Kidney glomerular epithelial cell (primary cell): ENCODE measurements at places on chromosomes 3 and 15.

DNA sequence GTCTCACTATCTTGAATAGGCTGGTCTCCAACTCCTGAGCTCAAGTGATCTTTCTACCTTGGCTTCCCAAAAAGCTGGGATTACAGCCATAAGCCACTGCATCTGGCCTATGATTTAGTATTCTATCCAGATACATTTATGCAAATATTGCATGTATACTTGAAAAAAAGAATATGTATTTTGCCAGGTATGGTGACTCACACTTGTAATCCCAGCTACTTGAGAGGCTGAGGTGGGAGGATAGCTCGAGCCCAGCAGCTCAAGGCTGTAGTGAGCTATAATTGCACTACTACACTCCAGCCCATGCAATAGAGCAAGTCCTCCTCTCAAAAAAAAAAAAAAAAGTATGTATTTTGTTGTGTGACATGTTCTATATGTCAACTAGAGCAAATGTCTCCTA lies 54.4 kb downstream of the SLC15A2 start:
- no peak for DNase-seq

- no peak for DNase-seq
Measured at GRCh38 chr3:66416556-66417304, 84.1 kb downstream of the LRIG1 start.

- DNase-seq = no peak
Measured at GRCh38 chr3:101725194-101725889, 928 bp downstream of the CEP97 start.

DNA sequence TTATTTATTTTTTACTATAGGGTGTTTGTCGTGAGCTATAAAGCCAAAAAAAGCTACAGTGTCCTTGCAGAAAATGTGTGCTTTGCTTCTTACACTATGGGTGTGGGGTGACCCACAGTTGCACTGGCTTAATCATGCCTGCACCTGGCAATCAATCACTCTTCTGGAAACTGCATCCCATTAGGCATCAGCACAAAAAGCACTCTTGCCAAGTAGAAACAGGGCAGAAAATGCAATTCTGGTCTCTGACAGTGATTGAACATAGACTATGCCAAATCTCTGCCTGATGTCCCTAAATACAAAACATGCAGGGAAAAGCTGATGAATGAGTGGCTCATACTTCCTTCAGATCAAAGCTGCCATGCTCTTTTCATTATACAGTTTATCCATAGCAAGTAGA lies 30.4 kb upstream of the PLAAT1 start:
- no peak for DNase-seq

DNA sequence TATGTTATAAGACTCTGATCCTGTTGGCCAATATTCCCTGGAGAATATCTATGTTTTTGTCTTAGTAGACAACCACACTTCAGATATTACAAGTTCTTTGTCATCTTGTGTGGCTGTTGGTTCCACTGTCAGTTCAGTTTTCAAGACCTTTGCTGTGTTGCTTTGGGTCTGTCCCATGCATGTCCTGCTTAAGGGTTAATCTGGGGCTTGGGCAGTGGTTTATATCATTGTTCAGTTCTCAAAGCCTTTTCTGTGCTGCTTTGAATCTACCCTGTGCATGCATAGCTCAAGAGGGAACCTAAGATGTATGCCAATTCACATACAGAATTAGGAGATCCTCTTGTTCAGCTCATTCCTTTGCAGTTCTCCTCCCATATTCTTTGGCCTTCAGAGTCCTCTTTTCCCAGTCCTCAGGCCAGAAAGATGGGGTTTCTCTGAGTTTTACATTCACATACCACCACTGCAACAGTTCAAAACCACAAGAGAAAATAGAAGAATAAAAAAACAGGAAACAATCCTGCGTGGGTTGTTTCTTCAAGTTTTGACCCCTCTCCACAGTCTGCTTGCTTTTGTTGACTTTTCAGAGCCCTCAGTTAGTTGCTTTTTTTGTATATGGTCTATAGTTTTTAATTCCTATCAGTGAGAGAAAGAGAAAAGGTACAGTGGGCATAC lies 21.6 kb downstream of the BUB1B start:
- DNase-seq = no peak

- DNase-seq = no peak
Measured at GRCh38 chr15:29183071-29183831, 86.4 kb downstream of the NSMCE3 start.

DNA sequence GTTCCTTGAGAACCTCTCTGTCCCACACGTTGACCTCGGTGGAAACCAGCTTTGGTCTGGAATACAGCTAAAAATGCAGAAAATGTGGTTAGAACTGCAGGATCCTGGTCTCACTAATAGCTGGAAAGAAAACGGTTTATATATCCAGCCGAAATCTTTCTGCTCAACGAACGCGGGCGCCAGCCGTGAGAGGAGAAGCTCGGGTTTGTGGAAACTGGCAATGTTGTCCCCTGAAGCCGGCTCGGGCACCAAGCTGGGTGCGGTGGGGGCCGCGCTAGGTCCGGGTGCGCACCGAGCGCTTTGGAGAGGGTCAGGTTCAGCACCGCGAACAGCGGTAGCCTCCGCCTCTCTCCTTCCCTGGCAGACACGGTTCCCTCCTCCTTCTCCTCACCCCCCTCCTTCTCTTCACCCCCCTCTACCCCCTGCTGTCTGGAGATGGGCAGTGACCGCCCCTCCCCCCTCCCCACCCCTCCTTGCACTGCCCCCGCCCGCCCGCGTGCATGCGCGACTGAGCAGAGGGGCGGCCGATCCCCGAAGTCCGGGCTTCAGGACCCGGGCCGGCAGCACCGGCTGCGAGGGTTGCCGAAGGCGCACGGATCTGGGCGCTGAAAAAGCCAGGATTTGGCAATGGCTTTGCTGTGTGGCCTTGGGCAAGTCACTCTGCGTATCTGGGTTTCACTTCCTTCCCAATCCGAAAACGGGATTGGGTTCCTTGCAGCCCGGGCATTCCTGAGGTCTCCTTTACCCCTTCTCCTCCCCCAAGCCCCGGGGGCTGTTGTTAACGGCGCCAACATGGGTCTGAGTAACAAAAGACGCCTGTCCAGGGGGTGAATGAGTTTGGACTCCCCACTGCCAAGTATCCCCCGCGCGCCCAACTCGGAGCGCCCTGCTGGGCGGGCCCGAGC lies at the start of gene SKOR1:
Gene SKOR1 (plus strand): TSS at position 534 of the 905 bp plus-strand sequence. CDS start 94 bp downstream, at position 628.
- no peak for DNase-seq

GRCh38 chr15:35533130-35534110 lies 12.5 kb downstream of the DPH6 start:
- DNase-seq = no peak

DNA sequence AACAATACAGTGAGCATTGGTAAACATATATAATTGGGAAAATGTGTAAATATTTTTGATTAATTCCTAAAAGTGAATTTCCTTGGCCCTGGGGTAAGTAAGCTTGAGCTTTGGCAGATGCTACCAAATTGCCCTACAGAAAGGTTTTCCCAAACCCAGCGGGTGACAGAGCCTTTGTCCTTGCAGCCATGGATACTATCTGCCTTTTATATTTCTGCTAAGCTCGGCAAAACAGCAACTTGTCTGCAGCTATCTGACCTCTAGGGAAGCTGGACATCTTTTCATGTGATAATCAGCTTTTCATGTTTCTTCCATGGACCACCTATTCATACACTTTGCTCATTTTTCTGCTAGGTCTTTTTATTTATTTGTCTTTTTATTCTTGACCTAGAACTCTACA lies 64.7 kb upstream of the SEC22A start:
- DNase-seq = no peak

DNA sequence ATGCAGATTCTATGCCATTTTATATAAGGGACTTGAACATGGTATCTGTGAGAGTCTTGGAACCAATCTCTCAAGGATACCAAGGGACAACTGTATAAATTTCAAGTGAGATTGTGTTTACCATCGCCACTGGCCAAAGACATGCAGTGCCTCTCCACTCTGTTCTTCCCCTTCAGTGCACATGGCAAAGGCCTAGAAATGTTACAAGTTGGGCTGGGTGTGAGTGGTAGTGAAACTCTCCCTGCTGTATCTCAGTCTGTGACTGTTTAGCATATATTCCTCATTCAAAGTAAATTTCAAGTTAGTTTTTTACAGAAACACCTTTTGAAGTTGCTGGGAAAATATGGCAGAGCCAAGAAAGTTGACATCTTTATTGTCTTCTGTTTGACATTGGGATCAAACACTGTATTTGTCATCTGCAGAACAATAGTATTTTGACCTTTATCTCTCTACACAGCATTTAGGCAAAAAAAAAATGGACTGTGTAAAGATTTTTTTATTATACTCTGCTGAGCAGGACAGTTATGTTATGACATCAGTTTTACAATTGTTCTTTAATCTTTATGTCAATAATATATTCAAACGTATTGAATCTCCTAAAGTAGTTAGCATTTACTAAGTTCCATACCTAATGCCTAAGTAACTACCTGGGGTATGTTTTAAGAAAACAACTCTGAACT lies 101.4 kb downstream of the CCNL1 start:
- DNase-seq = no peak

- no peak for DNase-seq
Measured at GRCh38 chr3:25583343-25583742, 81.4 kb downstream of the TOP2B start.

GRCh38 chr3:40213556-40213955 lies 96.0 kb upstream of the EIF1B start:
- DNase-seq = no peak

DNA sequence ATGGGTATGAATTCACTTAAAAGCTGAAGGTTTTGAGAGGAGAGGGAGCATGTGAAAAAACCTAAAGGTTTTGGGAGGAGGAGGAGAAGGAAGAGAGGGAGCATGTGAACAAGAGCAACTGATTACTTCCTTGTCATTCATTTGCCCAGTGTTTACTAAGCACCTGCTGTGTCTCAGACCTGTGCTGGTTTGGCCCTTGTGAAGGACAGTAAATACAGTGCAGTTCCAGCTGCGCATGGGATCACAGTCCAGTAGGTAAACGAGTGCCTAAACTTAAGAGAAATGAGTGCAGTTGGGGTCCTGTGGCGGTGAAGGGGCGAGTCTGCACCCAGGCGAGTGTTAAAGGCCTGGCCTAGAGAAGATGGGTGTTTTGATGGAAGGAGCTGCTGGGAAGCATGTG lies 38.6 kb downstream of the IGF1R start:
- DNase-seq = no peak

DNA sequence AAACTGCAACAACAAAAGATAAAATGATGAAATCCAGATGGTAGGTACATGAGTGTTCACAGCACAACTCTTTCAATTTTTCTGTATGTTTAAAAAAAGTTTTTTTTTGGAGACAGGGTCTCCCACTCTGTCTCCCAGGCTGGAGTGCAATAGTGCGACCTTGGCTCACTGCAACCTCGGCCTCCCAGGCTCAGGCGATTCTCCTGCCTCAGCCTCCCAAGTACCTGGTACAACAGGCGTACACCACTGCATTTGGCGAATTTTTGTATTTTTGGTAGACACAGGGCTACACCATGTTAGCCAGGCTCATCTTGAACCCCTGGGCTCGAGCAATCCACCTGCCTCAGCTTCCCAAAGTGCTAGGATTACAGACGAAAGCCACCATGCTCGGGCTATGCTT lies 18.6 kb downstream of the LRRFIP2 start:
- no peak for DNase-seq
